Effector memory CD4-positive, alpha-beta T cell (primary cell): ENCODE measurements at places on chromosomes 6 and 20.
A peak's percentile ranks its signal among the peaks of the same experiment; 100 is the strongest.

- DNase-seq: no peak
Observed at GRCh38 chr6:163490826-163491577, 76.5 kb downstream of the QKI start.

GRCh38 chr20:12316794-12317193 is 399.1 kb downstream of the BTBD3 start:
- DNase-seq: no peak

- no peak for DNase-seq
Observed at GRCh38 chr6:75205776-75206575, at the start of gene COL12A1. TSS of gene COL12A1 (minus strand) at chr6:75206053. CDS start at chr6:75202792, 3,261 bp downstream.

- DNase-seq: no peak
Observed at GRCh38 chr6:56643379-56644089, 845 bp upstream of the DST start.

DNA sequence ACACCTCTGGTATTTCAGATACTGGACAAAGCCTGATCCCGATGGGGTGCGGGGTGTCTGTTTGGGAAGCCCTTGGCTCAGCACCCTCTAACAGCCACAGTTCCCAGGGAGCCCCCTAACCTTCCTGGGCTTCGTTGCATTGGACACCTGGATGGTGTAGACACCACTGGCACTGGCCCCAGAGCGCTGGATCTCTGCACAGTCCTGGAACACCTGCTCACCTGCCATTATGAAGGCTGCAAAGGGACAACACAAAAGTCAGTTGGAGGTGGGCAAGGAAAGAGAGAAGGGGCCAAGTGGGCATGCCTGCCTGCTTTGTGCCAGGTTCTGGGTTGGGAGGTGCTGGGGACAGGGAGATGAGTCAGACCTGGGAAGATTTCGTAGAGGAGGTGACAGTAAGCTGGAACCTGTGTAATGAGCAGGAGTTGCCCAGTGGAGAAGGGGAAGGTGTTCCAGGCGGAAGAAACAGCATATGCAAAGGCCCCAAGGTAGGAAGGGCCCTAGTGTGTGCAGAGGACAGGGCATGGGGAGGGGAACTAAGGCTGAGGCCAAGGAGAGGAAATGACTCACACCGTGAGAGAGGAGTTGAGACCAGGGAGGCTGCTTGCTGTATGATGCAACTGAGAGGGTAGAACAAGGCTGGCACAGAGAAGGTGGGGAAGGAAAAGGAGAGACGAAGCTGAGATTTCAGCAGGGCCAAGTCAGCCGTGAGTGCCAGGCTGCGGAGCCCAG is 34.9 kb downstream of the ANGPT4 start:
- no peak for DNase-seq

DNA sequence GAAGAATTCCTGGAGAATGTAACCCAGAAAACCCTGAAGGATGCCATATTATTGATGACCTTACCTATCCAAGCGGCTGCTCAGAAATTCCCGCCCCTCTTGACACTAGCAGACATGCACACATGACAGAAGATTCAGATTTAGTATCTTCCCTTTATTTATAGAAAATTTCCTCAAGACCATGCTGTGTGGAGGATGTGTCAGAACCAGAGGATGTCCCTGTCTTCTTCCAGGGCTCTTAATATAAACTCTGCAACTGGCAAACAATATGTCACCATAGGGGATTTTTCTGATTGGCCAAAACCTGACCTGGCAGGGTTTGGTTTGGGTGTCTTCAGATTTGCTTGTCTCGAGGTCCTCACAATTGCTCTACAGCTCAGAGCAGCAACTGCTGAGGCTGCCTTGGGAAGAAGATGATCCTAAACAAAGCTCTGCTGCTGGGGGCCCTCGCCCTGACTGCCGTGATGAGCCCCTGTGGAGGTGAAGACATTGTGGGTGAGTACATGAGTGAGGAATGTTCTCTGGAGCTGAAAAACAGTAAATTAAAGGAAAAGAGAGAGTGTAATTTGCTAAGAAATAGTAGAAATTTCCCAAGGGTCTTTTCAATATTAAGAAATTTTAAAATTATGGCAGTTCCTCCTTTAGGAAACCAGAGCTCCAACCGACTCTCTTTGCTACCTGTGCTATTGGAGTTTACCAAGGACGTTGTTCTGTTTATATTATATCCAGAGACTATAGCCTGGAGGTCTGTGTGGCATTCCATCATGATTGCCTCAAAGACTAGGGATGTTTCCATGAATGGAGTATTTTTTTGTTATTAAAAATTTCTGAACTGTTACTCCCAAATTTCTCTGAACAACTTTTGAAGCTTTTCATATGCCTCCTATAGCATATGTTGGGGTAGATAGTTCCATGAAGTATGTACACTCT is at the start of gene HLA-DQA2:
Gene HLA-DQA2 (plus strand): TSS at position 361 of the 930 bp plus-strand sequence. CDS start 53 bp downstream, at position 414.
- no peak for DNase-seq

GRCh38 chr20:53809217-53809616 is 215.6 kb upstream of the ZNF217 start:
- no peak for DNase-seq

DNA sequence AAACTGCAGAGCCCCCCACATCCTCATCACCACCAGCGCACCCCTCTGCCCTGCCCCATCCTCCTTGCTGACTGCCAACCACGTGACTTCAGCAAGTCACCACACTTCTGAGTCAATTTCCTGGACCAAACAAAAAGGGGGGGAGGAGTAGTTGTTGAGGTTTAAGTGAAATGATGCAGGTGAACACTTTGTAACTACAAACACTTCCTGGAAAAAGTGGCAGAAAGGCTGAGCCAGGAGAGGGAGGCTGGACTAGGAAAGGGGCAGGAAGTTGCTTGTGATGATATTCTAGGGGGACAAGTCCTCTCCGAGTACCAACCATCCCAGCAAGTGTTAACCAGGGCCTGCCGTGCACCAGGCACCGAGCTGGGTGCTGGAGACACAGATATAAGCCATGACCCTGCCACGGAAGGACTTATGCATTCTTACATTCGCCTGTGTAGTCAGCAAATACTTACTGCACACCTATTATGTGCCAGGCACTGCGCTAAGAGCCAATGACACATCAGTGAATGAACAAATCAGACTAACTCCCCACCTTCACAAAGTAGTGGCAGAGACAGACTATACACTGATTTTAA is 67.3 kb downstream of the PREX1 start:
- DNase-seq: peak; percentile 76

DNA sequence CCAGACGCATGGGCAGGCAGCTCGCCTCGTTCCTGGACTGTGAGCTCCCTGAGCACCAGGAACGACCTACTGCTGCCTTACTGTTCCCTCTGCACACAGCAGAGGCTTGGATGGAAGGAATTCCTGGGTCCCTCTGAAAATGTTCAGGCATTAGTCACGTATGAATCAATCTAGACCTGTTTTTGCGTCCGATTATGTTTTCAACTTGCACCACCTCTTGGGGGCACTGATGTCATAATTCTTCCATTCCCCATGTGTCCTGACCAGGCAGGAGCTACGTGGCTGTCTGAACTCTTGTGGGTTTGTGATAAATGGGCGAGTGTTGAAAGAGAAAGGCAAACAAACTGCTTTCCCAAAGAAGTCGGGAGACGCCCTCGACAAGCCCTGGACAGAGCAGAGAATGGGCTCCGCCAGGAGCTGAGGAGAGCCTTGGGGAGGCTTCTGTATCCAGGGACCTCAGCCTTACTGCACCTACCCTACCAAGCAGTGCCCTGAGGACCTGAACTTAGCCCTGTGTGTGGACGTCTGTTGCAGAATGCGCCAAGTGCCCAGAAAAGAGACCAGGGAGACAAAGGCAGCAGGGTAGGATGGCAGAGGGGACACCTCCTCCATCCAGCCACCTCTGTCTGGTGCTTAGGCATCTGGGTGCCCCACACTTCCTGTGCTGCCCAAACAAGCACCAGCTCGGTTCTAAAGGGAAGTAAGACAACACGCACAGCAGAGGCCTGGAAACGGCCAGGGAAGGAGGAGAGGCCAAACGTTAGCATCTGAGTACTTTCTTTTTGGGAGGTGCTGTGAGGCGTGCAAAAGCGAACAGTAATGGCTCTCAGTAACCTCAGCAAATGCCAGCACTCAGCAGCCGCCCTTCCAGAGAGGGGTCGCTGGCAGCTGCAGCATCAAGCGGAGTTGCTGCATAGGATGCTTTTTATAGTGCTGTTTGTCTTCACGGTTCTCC is 124.2 kb downstream of the LY86 start:
- no peak for DNase-seq

- no peak for DNase-seq
Observed at GRCh38 chr6:14151773-14152172, 34.2 kb downstream of the CD83 start.

DNA sequence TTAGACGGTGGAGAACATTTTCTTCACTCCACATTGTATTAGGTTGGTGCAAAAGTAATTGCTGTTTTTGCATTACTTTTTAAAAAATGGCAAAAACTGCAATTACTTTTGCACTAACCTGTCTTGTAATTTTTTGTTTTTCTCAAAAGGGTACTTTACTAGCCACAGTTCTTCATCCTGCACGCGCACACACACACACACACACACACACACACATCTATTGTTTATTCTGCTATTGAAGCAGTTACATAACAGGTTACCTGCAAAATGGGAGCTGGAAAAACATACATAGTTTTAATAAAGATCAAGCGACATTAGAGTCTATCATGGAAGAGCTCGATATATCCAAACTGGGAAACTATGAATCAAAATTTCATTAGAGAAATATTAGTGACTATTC is 235.2 kb downstream of the SIM1 start:
- no peak for DNase-seq

DNA sequence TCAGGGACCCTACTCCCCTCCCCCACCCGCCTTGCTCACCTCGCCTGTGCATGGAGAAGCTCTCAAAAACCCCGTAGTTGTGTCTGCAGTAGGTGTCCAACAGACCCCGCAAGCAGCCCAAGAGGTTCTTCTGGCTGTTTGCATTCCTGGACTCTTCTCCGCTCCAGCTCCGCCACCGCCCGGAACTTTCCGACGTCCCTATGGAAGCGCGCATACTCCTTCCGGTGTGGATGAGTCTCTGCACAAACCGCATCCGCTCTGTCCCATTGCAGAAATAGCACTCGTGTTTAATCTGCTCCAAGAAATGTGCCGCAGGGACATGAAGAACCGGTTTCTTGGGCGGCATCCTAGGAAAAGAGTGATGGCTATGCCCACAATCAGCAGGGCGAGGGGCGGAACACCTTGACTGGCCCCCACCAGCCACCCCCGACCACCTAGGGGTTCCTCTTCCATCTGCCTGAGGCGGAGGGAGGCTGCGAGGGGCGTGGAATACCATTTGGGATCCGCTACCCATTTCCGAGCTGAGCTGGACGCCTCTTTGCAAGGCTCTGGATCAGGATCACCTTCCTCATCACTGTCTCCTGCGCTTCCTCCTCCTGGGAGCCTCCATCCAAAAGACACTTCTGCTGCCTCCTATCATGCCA is 20.2 kb downstream of the HLA-DRA start:
- DNase-seq: no peak

DNA sequence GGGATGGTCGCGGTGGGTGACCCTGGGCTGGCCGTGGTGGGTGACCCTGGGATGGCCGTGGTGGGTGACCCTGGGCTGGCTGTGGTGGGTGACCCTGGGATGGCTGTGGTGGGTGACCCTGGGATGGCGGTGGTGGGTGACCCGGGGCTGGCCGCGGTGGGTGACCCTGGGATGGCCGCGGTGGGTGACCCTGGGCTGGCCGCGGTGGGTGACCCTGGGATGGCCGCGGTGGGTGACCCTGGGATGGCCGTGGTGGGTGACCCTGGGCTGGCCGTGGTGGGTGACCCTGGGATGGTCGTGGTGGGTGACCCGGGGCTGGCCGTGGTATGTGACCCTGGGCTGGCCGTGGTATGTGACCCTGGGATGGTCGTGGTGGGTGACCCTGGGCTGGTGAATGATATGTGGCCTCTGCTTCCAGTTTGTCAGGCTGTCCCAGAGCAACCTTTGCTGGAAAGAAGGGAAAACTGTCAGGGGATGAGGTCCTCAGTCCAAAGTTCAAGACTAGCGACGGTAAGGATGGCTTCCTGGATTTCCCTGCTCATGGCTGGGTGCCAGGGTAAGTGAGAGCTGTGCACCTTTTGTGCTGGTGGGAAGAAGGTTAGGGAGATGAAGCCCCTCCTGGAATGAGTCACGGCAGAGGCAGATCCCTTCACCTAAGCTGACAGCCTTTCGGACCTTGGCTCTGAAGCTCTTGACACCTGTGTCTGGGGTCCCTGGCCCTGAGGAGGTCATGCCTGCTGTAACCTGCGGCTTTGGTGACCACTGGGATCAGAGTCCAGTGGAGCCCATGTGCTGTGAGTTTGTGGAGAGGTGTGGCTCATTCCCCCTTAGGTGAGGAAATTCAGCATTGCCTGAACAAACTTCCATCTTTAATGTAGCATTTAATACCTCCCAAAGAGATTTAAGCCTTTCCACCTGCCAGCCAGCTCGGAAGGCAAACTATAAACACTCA is 19.1 kb upstream of the PCMTD2 start:
- no peak for DNase-seq

GRCh38 chr20:60104993-60105803 is 147.0 kb downstream of the CDH26 start:
- no peak for DNase-seq

DNA sequence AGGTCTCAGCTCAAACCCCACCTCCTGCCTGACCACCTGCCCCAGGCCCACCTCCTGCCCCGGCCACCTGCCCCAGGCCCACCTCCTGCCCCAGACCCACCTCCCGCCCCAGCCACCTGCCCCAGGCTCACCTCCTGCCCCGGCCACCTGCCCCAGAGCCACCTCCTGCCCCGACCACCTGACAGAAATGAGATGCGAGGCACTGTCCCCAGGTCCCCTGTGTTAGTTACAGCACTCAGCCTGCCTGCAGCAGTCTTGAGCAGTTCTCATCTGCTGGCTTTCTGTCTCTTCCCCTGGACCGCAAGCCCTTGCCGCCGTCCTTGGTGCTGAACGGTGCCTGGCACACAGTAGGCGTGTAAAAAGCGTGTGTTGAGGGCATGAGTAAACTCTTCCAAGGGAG is 79.5 kb downstream of the CDH4 start:
- no peak for DNase-seq

GRCh38 chr20:31517373-31517772 is 3.1 kb downstream of the HM13 start:
- DNase-seq: no peak

- no peak for DNase-seq
Observed at GRCh38 chr20:58458342-58459057, 56.7 kb downstream of the APCDD1L start.

DNA sequence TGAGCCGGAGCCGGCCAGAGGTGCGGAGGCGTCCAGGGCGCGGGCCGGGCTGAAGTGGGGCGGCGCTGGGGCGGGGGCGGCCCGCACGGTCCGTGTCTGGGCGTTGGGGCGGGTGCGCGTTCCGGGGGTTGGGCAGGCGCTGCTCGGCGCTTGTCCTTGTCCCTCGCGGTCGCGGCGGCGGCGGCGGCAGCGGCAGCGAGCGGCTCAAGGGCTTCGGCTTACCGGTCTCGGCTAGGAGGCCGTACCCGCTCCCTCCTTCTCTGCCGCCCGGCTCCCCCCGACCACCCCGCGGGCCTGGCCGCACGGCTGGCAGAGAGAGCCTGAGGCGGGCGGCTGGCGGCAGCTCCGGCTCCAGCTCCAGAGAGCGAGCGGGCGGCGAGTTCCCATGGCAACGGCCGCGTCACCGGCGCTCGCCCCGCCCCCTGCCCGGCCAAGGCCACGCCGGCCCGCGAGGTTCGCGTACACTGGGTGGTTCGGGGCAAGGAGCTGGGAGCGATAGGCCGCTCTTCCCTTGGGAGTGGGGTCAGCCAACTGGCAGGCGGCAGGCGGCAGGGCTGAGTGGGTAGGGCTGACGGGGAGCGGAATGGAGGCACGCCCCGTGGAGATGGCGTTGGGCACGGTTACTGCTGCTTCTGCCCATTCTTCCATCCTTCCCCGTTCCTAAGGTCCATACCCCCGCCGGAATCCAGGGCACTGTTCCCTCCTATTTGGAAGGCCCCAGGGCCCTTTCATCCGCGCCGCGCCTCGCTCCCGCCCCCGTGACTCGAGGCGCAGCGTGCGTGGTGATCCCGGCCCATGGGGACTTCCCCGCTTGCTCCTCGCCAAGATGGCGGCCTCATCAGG is at the start of gene LRRC73:
Gene LRRC73 (minus strand): TSS at position 363 of the 843 bp plus-strand sequence. CDS start 561 bp downstream, outside the sequence.
- peak; percentile 72 for DNase-seq
